ENCODE measurements at places on chromosomes 4 and X.

DNA sequence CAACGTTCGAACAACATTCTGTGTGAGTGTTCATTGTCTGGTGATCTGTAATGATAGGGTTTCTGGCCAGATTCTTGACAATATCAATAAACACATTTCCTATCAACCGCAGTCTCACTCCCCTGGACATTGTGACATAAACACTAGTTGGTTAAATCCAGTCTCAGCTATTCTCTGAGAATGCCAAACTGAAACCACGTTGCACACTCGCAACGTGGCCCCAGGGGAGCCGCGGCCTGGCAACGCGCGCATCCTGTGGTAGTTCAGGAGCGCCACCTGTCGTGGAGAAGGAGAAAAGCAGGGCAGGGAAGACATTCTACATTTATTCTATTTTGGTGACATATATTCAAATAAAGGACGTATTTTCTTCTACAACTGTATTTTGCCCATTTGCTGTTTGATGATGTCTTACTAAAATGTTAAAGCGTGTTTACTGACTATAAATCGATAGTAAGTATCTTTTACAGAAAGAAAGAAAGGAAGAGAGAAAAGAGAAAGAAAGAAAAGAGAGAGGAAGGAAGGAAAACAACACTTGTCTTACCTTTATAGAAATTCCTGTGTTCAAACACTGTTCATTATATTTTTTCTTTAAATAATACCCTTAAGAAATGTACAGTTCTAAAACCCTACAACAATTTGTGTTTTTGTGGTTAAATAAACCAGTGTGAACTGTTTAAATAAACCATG lies 738.3 kb upstream of the FRG1 start:
- DNase-seq, result peak; percentile 1

DNA sequence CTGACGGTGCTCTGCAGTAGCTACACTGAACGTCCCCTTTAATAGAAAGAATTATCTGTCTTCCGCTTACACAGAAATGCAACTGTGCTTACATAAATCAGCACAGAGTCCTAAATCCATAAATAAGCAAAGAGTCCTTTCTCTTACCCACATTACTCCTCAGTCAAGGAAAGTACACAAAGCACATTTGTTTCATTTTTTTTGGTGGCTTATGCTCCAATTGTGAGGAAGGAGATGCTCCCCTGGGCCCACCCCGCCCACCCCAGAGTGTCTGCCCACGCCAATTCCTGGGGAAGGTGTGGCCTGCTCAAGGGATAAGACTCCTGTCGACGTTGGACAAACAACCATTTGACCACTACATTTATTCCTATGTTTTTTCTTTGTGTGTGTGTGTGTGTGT lies 53.8 kb downstream of the CPLX1 start:
- no peak for DNase-seq

GRCh38 chr4:147580396-147580795 lies 36.8 kb upstream of the TMEM184C start:
- DNase-seq, result no peak

GRCh38 chrX:23813808-23814207 lies 30.8 kb downstream of the SAT1 start:
- no peak for DNase-seq
